NCI-H510A (cell line): ENCODE measurements at places on chromosomes 7 and 10.

DNA sequence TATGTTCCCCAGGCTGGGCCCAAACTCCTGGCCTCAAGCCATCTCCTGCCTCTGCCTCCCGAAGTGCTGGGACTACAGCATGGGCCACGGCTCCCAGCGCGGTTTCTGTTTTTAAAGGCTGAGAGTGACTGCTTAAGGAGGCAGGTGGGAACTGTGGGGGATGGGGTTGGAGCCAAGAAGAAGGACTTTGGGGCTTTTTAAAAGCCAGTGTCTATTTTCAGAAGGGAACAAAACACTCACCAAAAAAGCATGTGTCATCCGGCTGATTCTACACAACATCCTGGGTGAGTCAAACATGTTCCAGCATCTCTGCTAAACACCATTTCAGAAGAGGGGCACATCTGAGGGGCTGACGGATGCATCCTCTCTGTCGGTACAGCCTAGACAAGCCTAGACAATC is 824.5 kb downstream of the TYW1 start:
- no peak for DNase-seq

GRCh38 chr10:100742076-100742771 is 3.2 kb upstream of the PAX2 start:
- no peak for DNase-seq

DNA sequence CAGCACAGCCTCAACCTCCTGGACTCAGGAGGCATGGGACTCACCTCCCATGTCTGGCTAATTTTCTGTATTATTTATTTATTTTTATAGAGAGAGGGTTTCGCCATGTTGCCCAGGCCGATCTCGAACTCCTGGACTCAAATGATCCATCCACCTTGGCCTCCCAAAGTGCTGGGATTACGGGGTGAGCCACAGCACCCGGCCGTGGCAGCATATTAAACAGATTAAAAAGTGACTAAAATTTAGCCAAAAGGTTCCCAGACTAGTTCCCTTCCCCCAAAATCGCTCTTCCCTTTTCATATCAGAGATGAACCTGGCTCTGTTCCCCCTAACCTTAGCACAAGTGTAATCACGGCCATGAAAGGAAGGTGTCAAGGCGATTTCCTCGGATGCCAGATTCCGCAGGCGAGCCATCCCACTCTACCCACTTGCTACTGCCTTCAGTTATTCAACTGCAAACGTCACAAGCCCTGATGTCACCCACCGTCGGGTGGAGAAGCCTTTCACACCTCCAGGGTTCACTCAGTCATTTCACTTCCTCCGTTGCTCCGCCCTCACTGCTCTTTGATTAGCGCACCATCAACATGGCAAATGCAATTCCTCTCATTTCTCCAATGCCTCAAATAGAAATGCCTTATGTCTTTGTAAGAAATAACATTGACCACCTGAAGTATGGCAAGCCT is 104.7 kb upstream of the RHEB start:
- no peak for DNase-seq

DNA sequence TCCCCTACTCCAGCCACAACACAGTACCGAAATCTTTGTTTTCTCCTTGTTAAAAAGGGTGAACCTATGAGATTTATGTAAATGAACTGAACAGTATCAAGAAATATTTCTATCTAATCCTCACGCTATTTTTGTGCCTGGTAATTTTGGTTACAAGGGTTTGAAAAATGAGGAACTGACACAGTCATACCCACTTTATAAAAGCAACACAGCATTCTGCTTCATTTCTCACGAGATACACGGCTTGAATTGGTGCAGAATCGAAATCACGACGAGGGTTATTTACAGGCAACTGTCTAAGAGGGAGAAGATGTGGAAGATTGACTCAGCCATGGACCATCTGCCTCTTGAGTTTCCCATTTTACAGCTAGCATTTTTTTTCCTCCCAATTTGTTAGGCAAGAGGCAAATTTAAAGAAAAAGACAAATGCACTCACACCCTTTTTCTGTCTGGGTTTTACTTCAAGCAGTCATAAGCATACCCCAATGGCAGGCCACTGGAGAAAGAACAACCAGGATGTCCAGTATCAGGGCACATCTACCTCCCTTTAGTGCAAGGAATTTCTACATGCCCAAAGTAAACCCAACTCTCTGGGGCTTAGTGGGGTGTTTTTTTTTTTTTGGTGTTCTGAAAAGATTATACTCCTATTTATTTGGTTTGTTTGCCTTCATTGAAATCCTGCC is 108.1 kb downstream of the ITGB8 start:
- no peak for DNase-seq

DNA sequence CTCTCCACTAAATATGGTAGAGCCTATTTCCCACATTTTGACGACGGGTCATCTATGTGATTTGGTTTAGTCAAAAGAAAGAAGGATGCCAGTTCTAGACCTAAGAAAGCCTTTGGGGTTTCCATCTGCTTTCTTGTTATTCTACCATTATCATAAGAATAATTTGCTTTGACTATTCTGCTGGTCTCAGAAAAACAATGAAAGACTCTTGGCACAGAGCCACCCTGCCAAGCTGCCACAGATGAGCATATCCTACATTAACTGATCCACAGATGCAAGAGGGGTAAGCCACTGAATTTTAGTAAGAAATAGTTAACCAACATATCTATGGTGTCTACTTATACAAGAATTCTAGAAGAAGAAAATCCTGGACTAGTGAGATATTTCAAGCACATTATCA is 158.6 kb upstream of the MAGI2 start:
- DNase-seq = no peak

DNA sequence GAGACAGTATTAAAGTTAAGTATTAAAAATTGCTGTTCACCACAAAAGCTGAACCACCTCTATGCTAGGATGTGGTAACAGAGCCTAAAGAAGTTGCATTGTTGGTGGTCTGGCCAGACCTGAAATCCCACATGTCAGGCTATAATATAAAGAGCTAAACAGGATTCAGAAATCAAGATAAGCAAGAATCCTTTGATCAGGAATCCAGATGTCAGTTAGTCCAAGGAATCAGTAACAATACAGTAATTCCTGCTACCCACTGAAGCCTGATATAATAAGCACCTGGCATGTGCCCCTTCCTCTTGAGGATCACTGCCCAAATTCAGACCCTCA is 48.9 kb downstream of the ZNF277 start:
- DNase-seq = no peak

DNA sequence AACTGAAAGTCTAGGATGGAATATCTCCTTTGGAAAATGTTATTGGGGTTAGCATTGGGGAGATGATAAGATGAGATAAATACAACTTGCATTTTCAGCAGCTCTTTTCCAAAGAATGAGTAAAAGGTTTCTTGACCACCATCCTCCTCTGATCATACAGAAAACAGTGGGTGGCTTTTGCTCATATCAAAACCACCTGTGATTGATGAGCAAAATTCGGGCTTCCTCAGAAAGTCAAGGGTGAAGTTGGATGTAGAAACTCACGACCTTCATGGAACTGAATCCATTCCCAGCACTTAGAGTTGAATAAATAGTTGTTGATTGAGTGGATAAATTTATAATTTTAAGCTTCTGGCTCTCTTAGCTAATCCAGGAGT is 158.4 kb downstream of the DNAJB6 start:
- no peak for DNase-seq

DNA sequence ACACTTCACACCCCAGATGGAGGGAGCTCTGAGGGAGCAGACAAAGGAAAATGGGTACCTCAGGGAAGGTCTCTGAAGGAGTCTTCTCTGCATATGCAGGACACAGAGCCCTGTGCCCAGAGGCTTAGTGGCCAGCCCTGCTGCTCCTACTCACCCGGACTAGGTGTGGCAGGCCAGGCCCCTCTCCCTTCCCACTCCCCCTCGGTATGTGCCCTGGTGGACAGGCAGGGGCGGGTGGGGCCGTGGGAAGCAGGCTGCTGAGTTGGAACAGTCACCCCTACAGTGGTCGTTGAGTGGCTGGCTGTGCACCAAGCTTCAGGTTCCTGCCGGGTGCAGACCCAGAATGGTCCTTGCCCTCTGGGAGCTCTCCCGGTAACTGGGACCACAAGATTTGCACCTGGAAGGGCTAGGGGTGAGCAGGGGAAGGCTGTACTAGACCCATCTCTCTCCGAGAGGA is 68.6 kb downstream of the ZMIZ1 start:
- DNase-seq = no peak

GRCh38 chr7:24926623-24927524 is 53.1 kb downstream of the OSBPL3 start:
- no peak for DNase-seq

GRCh38 chr7:20350996-20351692 is 20.4 kb downstream of the ITGB8 start:
- DNase-seq = no peak

- no peak for DNase-seq
These were observed 236.3 kb upstream of the IGFBP3 start for GRCh38 chr7:46157404-46157803.

GRCh38 chr10:73406846-73407245 is 7.0 kb downstream of the ANXA7 start:
- no peak for DNase-seq

DNA sequence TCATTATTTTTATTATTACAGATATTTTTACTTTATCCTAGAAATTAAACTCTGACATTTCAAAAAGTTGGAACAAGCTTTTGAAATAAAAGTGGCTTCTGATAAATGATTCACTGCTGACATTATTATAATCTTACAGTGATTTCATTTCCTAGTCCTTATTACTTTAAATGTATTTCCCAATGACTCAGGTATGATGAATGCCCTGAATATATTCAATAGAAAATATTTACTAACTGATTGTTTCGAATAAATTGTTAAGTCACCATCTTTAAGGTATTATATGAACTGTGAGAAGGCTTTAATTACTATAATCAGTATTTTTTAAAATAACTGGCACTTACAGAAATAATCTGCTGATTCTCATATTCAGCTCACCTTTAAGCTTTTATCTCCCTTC is 21.6 kb downstream of the DKK1 start:
- no peak for DNase-seq

DNA sequence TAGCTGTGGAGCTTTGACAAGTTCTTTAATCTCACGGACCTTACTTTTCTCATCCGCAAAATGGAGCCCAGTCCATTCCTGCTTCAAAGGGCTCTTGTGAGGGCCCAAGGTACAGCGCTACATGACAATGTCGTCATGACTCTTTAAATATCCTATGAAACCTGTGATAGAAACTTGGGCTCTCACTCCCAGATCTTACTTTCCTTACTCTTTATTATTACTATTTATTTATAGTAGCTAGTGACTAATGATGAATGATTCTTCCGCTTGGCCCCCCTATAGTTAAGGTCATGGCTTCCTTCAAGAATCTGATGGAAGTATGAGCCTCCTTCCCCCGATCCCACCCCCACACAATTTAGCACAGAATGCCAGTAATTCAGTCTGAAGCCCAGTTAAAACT is 41.9 kb downstream of the RBM20 start:
- DNase-seq = no peak

DNA sequence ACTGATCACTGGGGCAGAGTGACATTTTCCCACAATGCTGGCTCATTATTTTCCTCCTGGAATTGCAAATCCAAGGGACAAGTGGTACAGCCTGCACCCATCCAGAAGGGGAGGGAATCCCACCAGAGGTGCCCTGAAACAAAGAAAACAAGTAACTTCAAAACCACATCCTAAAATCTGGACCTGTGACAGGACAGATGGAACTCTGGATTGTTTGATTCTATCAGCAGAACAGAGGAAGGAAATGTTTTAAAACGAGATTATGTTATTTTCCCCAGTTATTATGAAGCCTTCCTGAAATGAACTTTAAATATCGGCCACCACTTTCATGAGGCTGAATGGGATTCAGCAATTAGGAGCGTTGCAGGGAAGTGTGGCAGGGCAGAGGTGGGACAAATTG is 62.2 kb upstream of the ECHDC3 start:
- no peak for DNase-seq

- DNase-seq = no peak
These were observed 118.2 kb downstream of the CDK6 start for GRCh38 chr7:92717993-92718716.

GRCh38 chr10:79176052-79176501 is 107.3 kb downstream of the ZMIZ1 start:
- no peak for DNase-seq

DNA sequence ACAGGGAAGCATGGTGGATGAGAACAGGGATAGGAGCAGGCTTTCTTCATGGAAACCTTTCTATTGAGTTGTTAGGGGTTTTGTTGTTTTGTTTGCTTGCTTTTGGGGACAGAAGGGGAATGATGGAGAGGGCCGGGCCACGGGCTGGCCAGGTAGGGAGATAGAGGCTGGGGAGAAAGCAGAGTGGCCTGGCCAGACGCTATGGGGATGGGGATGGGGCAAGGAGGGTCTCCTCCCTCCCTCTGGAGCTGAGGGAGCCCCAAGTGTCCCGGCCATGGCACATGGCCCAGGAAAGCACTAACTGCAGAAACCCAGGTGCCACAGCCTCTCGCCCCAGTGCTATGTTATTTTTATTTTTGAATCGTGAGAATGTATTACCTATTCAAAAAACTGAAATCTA is 10.0 kb downstream of the AOC1 start:
- DNase-seq = no peak

GRCh38 chr10:69979174-69979573 is 73.5 kb upstream of the MACROH2A2 start:
- no peak for DNase-seq

GRCh38 chr10:126373147-126373546 is 15.1 kb downstream of the ADAM12 start:
- DNase-seq = no peak

DNA sequence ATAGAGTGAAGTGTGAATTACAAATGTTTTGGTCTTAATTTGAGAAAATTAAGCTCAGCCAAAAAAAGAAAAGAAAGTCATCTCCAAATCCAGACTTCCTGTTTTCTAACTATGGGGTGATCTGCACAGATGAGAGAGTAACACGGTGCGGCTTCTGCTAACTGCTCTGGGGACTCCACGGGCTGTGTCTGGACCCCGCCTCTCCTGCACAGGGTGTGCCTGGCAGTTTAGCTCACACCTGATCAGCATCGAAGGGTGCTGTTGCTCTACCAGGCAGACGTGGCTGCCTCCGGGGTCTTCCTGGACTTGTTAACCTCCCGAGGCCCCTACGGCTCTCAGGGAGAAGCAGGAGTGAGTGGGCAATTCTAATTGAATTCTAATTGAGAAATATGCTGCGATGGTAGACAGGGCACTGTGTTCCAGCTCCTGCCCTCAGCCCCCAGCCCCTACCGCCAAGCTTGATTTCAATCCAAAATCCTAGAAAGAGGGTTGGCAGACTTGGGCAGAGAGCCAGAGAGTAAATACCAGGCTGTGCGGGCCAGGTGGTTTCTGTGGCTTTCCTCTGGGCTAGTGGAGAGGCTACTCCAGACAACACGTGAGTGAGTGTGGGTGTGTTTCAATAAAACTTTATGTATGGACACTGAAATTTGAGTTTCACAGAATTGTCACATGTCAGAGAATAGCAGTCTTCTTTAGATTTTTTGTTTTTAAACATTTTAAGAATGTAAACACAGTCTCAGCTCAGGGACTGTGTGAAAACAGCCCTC is 13.4 kb downstream of the SHH start:
- DNase-seq = no peak

DNA sequence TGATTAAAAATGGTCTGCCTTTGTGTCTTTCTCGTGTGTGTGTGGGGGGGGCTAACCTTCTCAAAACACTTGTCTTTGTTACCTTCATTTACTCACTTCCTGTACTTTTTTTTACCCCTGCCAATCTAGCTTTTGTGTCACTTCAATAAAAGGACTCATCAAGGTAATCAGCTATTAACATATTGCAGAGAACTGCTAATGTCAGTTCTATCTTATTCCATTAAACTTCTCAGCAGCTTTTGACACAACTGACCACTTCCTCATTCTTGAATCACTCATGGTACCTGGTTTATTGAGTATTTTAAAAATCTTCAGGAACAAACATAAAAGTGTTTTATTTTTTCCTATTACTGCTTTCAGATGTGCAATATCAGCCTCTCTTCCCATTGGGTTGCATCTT is 59.8 kb downstream of the SLC25A40 start:
- DNase-seq = no peak

GRCh38 chr7:117259615-117260014 is 63.2 kb downstream of the WNT2 start:
- DNase-seq = no peak
